RPMI8226 (cell line): ENCODE measurements at places on chromosomes 5 and 9.

DNA sequence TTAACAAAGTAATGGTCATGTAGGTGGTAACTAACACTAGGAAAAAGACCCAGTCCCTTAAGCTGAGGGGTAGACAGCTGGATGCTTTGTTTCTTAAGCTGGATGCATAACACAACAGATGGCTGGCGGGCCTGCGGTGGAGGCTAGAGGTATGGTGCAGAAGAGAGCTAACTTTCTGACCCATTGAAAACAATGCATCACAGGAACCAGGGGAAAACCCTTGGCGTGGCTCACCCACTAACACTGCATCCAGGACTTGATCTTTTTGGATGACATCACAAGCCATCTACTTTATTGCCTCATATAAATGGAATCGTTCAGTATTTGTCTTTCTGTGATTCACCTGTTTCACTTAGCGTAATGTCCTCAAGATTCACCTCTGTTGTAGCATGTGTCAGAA is 138.7 kb downstream of the AUH start:
- DNase-seq = no peak

DNA sequence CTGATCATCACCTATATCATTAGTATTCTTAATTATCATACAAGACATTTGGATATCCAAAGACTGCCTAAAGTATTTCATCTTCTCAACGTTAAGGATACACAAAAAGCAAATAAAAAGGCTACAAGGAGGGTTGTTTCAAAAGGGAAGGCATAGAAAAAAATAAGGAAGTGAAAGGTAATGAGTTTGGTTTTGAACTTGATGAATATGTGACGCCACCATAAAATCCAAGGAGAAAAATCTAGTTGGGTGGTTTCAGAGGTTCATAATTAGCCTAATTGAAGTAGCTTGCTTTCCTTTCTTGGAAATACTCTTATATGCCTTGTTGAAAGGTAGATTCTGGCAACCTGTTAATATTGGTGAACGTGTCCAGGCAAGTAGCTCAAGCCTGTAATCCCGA is 96.1 kb upstream of the SGCD start:
- DNase-seq = no peak

DNA sequence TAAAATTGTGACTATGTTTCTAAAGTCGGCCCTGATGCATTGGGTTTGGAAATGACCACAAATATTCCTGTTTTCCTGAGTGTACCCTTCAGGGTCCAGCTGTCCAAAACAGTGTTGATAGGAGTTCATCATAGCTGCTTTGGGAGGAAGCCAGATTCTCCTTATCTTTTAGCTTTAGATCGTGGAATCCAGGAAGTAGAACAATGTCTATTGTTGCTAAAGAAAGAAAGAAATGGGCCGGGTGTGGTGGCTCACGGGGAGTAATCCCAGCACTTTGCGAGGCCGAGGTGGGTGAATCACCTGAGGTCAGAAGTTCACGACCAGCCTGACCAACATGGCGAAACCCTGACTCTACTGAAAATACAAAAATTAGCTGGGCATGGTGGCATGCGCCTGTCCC is 9.5 kb downstream of the CAVIN4 start:
- DNase-seq = no peak

DNA sequence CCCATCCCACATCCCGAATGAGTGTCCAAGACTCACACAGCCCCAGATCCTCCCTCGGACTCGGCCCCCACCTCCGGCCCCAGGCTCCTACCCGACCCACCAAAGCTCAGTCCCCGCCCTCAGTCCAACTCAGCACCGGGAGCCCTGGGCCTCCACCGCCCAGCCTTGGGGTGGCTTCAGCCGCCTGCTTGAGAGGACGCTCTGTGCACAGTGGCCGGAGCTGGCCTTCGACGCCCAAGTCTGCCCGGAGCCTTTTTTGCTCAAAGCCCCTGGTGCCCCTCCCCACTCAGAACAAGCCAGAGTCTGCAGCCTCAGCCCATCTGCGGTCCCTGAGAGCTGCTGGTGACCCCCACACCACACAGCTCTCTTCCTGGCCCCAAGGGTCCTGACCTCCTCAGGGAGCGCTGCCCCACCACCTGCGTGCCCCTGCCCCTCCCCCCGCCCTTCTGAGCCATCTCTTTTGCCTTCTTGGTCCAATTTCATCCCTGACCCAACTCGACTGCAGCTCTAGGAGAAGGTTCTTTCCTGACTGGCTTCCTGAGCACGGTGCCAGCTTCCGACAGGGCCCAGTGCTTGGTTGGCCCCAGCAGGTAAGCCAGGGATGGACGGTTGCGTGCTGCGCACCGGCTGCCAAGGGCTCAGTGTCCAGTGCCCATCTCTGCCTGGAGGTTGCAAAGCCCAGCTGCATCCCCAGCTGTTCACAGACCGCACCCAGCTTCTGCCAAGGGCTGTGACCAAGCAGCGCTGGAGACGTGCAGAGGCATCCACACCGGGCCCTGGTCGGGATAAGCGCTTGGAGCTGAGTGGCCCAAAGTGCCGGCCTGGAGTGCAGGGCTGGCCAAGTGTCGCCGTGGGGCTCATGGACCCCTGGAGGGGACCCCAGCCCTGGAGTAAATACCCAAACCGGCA is 27.7 kb upstream of the NSMF start:
- DNase-seq = no peak

GRCh38 chr5:10607023-10607665 is 43.3 kb downstream of the ANKRD33B start:
- peak; percentile 84 for DNase-seq

DNA sequence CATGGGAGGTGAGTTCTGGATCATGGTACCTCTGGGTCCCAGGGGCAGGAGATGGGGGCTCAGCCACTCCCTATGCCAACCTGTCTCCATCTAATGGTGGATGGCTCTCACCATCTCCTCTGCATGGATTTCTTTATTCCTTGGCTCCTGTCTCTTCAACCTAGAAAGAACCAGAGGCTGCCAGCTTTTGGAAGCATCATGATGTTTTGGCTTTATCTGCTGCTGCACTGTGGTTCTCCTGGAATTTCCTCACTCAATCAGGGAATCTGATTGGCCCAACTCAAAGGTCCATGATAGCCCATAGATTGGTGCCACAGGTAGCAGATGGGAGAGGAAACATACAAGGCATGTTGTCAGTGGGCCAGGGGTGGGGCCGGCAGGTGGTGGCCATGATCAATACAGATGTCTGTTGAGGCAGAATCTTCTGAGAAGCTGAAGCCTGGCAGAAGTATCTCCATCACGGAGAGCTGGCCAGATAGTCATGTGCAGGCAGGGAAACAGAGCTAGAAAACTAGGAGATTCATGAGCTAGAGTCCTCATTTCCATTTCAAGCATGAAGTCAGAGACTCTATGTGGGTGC is 158.2 kb downstream of the MACROH2A1 start:
- DNase-seq = no peak

GRCh38 chr5:34858790-34859189 is 19.8 kb downstream of the TTC23L start:
- DNase-seq = no peak

DNA sequence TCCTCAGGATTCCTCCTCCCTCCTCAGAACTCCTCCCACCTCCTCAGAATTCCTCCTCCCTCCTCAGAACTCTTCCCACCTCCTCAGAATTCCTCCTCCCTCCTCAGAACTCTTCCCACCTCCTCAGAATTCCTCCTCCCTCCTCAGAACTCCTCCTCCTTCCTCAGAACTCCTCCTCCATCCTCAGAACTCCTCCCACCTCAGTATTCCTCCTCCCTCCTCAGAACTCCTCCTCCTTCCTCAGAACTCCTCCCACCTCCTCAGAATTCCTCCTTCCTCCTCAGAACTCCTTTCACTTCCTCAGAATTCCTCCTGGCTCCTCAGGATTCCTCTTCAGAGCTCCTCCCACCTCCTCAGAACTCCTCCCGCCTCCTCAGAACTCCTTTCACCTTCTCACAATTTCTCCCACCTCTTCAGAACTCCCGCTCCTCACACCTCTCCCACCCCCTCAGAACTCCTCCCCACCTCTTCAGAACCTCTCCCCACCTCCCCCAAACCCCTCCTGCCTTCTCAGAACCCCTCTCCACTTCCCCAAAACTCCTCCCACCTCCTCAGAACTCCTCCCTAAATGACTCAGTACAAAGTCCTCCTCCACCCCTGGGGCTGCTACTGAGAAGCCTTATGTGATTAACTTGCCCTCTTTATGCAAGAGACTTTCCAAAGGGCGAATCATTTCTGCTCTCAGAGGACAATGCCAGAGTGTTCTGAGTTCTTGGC is 23.2 kb downstream of the SLC46A2 start:
- DNase-seq = peak; percentile 6

GRCh38 chr5:120088412-120088811 is 375.7 kb upstream of the PRR16 start:
- DNase-seq = no peak

GRCh38 chr5:176535101-176535663 is 2.0 kb downstream of the RNF44 start:
- peak; percentile 56 for DNase-seq

GRCh38 chr9:26888271-26888670 is 4.3 kb downstream of the CAAP1 start:
- no peak for DNase-seq

GRCh38 chr5:169474226-169474625 is 109.3 kb upstream of the SPDL1 start:
- no peak for DNase-seq

- no peak for DNase-seq
Measured at GRCh38 chr9:5470122-5470521, 19.8 kb downstream of the CD274 start.

GRCh38 chr5:35230038-35230611 is at the start of gene PRLR:
Gene PRLR (minus strand): TSS chr5:35230487. CDS start chr5:35089620, 140,867 bp downstream.
- DNase-seq = no peak

DNA sequence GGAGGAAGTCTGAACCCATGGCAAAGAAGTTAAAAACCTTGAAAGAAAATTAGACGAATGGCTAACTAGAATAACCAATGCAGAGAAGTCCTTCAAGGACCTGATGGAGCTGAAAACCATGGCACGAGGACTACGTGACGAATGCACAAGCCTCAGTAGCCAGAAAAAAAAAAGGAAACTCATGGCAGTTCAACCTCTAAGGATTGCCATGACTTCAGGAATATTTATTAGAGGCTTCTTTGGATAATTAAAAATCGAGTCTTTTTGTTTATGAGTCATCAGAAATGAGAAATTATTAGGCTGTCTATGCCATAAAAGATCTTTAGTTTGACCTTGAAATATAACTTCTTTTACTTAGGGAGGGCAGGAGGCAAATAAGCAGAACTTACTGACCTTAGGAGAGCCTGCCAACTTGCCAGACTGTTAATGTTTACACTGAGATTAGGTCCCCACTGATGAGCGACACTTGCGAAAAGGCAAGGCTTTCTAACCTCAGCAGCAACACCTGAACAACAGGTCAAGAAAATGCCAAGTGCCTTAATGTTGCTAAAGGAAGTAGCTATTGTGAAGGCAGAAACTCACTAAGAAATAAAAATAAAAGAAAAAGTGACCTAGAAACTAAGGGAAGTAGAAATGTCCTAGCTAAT is 55.2 kb upstream of the TUSC1 start:
- DNase-seq = no peak

- DNase-seq = no peak
Measured at GRCh38 chr9:72441848-72442607, 77.0 kb upstream of the ZFAND5 start.

DNA sequence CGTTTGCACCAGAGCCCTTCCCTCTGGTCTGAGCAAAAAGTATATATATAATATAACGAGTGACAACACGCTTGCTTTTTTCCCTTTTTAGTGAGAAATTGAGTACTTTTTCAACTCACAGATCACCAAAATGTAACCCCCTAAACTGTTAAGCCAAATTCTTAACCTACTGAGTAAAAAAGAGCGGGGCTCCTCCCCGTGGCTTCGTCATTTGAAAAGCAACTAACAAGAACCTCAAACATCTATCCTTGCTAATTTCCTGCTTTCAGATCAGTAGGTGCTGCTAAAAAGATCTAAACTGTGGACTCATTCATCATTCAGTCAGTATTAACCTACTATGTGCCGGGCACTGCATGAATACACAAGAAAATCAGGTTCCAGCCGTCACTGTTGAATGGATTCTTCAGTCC is 1.0 kb upstream of the PTBP3 start:
- peak; percentile 14 for DNase-seq

DNA sequence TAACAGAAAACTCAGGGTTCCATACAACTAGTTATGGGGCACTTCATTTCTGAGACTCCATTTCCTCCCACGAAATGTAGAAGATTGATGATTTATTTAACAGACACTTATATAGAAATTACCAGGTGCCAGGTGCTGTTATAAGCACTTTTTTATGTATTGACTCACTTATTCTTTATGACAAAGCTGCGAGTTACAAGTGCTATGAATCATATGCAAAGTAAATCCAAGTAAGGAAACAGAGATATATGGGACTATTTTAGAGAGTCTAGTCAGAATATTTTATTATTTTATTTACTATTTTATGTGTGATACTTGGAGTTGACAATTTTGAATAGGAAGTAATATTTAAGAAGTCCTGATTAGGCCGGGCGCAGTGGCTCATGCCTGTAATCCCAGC is 822.8 kb upstream of the C9orf72 start:
- DNase-seq = no peak

DNA sequence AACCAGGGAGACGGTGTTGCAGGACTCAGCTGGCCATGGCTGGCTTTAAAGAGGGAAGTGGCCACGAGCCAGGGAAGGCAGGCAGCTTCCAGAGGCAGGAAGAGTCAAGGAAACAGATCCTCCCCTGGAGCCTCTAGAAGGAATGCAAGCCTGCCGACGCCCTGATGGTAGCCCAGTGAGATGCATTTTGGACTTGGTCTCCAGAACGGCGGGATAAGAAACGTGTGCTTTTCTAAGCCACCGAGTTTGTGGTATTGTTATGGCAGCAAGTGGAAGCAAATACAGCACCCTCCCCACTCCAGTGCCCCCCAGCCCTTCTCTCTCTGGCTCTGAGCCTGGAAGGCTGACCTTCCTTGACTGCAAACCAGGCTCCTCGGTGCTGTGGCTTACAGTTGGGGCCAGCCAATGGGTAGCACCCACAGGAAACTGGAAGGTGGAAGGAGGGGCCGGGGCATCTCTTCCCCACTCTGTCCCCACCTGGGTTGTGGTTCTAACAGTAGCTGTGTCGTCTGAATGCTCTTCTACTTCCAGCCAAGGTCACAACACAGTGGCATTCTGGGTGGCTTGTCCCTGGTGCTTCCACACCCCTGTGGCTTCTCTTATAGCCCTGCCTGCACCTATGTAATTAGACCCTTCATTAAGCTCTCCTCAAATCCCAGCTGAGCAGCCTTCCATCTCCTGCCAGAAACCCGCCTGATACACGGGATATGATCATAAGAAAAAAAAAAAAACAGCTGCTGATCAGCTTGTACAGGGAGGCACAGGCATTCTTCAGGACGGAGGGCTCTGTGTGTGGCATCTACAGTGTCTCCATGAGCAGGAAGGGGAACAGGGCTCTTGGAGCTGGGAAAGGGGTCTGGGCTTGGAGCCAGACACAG is 29.9 kb upstream of the UNC5A start:
- DNase-seq = no peak

- DNase-seq = no peak
Measured at GRCh38 chr5:74616236-74617146, 24.0 kb downstream of the ENC1 start.

GRCh38 chr9:131736431-131736830 is 3.4 kb downstream of the RAPGEF1 start:
- no peak for DNase-seq

DNA sequence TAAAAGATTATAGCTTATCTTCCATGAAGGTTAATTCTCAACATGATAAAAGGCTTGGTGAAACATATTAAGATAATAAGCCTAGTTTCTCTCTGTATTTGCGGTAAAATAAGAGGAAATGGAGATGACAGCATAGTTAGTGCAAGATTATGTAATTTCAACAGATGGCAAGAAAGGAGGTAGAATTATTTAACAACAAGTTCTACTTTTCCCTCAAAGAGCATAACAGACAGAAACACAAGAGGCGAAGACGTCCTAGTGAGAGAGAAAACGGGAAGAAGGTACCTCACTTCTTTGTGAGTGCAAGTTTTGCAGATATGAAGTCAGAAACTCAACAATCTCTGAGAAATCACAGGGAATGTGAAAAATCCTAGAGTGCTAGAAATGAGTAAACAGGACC is 144.8 kb upstream of the ADCY2 start:
- no peak for DNase-seq
